Globus pallidus (tissue), 1 donor: ENCODE measurements at places on chromosomes 16 and 17.

DNA sequence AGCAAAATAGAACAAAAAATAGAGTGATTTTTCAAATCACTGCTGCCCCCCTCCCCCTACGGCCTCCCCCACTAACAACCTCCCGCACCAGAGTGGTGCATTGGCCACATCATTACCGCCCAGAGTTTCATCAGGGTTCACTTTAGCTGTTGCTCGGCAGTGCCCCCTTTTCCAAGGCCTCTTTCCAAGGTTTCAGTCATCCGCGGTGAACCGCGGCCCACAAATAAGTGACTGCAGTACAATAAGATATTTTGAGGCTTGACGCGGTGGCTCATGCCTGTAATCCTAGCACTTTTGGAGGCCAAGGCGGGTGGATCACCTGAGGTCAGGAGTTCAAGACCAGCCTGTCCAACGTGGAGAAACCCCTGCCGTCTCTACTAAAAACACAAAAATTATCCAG is 180.0 kb downstream of the MAF start:
- no peak for DNase-seq

- peak; percentile 37 for DNase-seq
Measured at GRCh38 chr17:21285164-21286065, 904 bp downstream of the MAP2K3 start.

DNA sequence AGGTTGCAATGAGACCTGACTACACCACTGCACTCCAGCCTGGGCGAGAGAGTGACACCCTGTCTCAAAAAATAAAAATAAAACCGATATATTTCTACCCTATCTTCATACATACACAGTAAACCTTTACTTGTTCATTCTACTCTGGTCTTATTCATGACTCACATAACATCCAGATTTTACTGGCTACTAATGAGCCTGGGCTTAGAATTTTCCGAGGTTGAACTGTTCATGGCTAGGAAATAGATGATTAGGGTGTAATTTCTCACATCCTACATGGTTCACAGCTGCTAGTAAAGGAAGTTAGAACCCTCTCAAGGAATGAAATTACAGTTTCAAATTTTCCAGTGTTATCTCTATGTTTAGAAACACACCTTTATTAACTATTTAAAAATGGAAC is 14.7 kb downstream of the GSPT1 start:
- DNase-seq: no peak

GRCh38 chr17:28226563-28227315 is 92.3 kb upstream of the TMEM97 start:
- DNase-seq: no peak

DNA sequence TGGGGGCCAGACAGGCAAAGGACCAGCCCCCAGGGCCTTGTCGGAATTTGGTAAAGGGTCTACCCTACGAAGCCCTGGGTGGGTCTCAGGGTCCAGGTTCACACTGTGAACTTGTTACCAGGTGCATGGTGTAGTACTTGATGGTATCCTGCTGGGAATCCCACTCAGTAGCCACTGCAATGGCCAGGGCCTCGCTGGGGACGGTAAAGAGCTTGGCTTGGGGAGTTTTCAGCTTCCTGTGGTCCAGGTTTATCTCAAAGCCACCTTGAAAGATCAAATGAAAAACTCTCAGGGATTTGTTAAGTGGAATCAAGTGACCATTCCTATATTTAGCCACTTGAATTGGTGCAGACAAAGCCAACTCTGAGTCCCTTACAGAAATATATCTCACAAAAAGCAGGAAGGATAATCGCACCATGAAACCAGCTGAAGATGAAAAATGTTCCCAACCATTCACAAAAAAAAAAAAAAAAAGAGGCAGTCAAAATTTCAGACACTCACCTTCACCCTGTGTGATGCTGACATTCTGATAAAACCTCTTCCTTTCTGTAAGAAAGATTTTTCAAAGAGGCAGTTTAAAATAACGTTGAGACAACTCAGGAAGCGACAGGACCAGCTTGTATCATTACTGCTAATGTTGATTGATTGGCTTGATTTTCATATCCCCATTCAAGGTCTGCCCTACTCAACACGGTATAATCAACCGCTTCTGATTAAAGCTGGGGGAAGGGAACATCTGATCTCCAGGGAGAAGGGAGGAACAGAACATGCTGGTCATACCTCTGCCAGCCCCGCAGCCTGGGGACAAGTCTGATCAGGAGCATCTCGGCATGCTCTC is 10.6 kb downstream of the ATPAF2 start:
- no peak for DNase-seq

- DNase-seq: no peak
Measured at GRCh38 chr17:9361188-9361955, 214.2 kb downstream of the STX8 start.

DNA sequence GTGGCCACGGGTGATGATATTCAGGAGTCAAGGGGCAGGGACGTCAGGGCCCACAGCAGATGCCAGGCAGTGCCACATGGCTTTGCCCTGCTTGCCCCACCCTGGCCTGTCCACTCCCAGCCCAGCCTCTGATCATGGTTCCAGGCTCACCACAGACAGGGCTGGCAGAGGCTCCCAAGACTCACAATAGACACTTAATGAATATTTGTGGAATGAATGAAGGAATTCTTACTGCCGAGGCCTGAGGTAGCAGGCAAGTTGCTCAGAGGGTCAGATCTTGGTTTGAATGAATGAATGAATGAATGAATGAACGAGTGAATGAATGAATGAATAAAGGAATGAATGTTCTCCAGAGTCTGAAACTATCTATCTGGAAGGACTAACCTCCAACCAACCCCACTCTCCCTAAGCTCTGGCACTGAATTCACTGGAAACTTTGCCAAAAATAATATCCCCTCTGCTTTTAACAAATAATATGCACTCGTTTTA is 60.9 kb downstream of the RAI1 start:
- peak; percentile 67 for DNase-seq

- DNase-seq: no peak
Measured at GRCh38 chr16:46768809-46769208, 20.7 kb upstream of the MYLK3 start.

GRCh38 chr17:81526662-81527571 is 1.3 kb upstream of the FSCN2 start:
- no peak for DNase-seq

GRCh38 chr17:82429824-82430223 is 11.4 kb upstream of the OGFOD3 start:
- DNase-seq: no peak

DNA sequence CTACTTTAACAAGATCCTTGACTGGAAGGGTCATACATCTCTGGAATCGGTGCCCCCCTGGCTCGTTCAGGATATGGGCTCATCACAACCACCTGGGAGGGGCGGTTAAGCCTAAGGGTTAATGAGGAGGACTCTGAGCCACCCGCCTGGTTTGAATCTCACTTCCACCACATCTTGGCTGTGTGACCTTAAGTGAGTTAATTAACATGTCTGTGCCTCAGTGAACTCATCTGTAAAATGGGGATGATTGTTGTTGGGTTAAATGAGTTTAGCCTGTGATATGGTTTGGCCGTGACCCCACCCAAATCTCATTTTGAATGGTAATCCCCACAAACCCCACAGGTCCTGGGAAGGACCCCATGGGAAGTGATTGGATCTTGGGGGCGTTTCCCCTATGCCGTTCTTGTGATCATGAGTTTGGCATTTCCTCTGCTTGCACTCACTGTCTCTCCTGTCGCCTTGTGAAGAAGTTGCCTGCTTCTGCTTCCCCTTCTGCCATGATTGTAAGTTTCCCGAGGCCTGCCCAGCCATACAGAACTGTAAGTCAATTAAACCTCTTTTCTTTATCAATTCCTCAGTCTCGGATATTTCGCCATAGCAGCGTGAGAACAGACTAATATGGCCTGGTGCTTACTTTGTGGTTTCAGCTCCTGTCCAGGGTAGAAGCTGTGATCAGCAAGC is 214.0 kb upstream of the CIBAR2 start:
- no peak for DNase-seq

DNA sequence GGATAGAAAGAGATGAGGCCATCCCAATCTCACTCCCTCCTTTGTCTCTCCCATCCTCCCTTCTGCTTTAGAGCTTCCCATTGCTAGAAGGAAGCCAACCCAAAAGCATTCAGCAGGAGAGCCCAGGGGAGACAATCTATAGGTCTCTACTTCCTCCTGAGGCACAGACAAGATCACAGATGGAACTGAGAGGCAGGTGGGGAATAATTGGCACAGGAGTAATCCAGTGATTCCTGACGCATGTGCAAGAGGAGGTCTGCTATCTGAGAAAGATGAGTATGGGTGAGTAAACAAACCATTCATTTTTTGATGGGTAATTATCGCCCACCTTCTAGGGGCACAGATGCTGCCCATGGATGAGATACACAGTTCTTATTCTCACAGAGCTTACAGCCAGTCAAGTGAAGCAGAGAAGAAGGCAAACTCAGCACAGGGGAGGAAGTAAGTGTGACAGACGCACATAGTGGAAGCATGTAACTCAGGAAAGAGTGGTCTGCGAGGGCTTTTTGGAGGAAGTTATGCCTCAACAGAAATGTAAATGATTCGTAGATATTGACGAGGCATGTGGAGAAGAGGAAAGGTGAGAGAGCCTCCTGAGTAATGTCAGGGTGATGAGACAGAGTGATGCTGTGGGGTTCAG is 88.9 kb upstream of the HLF start:
- DNase-seq: no peak

- no peak for DNase-seq
Measured at GRCh38 chr17:9350080-9350479, 225.5 kb downstream of the STX8 start.

GRCh38 chr17:17440010-17440843 is 36.6 kb upstream of the MED9 start:
- peak; percentile 55 for DNase-seq

GRCh38 chr16:73093146-73094144 is 45.5 kb upstream of the ZFHX3 start:
- DNase-seq: no peak

DNA sequence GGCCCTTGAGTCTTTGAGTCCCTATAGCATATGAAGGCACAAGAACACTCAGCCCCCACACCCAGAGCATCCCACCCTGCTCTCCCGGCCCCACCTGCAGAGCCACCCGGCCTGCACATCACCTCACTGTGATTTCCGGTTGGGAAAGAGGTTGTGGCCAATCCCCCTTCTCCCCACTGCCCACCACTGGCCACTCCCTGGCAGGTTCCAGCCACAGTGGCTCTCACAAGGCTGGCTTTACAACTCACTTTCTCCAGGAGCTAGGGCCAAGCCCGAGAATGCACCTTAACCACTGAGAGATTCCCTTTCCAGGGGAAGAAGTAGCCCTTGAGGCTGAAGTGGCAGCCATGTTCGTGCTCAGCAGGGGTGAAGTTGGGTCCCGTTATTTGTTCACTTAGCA is 123.9 kb downstream of the C16orf78 start:
- no peak for DNase-seq

- DNase-seq: no peak
Measured at GRCh38 chr16:57027067-57027466, 37.7 kb downstream of the NLRC5 start.
